ENCODE measurements at places on chromosomes 6 and 20.
A peak's percentile ranks its signal among the peaks of the same experiment; 100 is the strongest.

- no peak for DNase-seq
Measured at GRCh38 chr6:148934961-148935360, 188.1 kb downstream of the UST start.

DNA sequence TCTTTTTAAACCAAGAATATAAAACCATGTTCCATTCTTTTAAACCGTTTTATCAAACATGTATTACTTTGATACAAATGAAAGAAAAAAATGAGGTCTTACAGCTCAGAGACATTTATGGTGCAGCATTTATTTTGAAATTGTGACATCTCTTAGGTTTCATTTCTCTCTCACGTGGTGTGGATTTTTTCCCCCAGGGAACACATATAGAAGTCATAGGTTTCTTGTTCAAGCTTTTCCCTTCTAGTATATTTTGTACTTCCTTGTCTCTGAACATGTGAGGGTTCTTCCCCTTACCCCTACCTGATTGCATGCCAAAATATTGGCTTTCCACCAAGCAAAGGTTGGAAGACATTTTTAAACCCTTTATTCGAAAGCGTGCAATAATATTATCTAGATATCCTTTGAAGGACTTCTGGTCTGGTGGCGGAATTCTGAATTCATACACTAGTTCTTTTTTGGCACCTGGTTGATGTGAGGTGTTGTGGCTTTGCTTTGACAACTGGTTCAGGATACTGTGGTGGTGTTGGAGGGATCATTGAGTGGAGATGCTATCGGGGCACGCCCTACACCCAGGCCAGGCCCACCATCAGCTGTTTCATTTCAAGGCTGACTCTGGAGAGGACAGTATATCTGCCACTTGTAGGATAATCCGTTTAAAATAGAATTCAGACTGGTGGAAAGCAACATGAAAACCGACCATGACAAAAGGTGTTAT, 5.6 kb upstream of the FAM50B start:
- DNase-seq, result no peak

- no peak for DNase-seq
Measured at GRCh38 chr6:140029551-140029950, 655.1 kb upstream of the CITED2 start.

- DNase-seq, result peak; percentile 36
Measured at GRCh38 chr6:36984581-36985416, 1.2 kb downstream of the MTCH1 start.

DNA sequence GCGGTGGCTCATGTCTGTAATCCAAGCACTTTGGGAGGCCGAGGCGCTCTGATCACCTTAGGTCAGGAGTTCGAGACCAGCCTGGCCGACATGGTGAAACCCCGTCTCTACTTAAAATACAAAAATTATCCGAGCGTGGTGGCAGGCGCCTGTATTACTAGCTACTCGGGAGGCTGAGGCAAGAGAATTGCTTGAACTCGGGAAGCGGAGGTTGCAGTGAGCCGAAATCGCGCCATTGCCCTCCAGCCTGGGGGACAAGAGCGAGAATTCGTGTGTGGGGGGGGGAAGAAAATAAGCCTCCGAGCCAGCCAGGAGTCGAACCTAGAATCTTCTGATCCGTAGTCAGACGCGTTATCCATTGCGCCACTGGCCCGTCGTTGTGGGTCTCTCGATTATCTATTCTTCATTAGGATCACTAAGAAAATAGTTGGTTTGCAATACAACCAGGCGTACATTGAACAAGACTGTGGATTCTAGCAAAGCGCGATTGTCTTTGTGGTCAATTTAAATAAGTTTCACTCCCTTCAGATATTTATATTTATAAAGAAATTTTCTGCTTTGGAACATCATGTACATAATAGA, 33.9 kb upstream of the PRSS16 start:
- DNase-seq, result no peak

GRCh38 chr6:70955441-70956190, 1.2 kb downstream of the B3GAT2 start:
- DNase-seq, result peak; percentile 54

DNA sequence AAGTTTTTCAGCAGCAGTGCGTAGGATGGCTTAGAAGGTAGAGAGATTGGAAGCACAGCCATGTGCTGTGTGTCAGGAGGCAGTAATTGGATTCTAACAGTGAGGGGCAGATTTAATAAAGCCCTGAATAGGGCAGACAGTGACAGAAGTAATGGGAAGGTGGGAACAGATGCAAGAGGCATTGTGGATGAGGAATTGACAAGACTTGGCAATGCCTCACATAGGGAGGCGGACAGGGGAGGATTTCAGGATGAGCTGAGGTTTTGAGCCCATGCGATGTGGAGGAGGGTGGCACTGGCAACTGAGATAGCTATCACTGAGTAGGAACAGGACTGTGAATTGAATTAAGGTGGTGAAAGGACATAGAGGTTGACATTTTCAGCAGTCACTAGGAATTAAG, 262.2 kb upstream of the FLRT3 start:
- DNase-seq, result no peak

- DNase-seq, result no peak
Measured at GRCh38 chr6:108524528-108525248, 36.0 kb upstream of the FOXO3 start.

DNA sequence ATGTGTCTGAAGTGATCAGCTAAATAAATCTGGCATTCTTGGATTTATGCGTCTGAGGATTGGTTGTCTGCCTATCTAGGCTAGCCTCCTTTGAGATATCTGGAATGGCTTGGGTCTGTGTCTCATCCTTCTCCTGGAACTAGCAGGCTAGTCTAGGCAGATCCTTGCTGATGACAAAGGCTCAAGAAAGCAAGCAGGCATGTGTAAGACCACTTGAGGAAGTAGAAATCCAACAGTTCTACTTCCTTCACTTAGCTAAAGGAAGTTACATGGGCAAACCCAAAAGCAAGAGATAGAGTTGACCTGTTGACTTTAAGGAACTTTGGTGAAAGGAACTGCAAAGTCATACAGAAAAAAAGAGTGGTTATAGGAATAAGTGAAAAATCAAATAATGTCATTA, 672.6 kb downstream of the MAFB start:
- DNase-seq, result no peak

DNA sequence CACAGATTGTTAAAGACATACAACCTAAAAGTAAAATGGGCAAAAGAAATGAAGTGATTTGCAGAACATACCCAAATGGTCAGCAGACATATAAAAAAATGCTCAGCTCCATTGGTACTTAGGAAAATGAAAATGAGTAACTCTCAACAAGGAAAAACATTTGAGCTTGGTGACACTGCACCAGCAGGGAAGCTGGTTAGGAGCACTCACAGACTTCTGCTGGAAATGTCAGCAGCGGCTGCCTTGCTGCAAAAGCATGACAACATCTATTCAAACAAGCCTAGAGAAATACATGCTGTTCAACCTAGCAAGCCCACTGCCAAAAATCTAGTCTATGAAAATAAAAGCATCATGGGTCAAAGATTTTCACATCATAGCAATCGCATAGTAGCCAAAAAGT, 99.0 kb upstream of the FOXQ1 start:
- no peak for DNase-seq

DNA sequence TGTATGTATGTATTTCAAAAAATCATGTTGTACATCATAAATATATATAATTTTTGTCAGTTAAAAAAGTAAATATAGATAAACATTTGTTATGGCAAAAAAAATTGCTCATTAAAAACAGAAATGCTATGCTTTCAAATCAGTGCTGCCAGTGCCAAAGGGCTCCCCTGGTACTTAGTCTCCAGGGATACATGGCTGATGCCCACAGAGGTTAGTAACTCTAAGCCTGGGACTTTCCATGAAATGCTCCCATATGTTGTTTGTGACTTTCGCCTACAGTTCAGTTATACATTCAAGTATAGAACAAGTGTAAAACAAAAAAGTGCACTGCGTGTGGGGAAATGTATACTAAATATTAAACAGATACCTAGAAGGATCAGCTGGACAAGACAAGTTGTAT, 104.0 kb downstream of the TENT5A start:
- no peak for DNase-seq

- no peak for DNase-seq
Measured at GRCh38 chr6:109834595-109835437, 143.3 kb upstream of the GPR6 start.

GRCh38 chr6:105253787-105254186, 74.0 kb upstream of the POPDC3 start:
- DNase-seq, result no peak

DNA sequence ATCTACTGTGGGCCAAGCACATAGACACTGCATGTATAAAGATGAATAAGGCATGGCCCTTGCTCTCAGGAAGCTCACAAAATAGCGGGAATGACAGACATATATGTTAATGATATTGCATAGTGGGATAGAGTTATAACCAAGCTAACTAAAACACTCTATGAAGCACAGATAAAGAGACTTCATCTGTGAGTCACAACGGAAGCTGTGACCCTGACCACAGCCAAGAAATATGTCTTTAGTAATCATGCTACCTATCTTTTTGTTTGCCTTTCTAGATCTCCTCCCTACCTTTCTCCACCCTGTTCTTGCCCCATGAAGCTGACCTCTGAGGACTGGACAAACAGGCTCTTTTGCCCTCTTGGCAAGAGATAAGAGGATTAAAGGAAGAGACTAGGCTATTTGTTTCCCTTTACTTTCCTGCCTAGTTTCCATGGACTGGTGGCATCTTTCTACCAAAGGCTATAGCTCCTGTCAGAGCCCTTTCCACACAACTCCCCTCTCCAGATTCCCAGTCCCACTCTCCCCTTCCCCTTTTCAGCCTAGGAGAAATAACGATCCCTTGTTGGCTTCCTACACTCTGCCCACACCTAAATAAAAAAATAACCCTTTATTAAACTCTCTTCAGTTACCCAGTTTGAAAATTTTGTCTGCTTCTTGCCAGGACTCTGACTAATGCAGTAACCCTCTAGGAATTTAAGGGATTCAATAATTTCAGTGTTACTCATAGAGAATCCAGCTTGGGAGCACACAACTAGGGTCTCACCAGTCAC, 504.9 kb upstream of the MARCKS start:
- no peak for DNase-seq
